ENCODE measurements at places on chromosomes 13 and 19.

DNA sequence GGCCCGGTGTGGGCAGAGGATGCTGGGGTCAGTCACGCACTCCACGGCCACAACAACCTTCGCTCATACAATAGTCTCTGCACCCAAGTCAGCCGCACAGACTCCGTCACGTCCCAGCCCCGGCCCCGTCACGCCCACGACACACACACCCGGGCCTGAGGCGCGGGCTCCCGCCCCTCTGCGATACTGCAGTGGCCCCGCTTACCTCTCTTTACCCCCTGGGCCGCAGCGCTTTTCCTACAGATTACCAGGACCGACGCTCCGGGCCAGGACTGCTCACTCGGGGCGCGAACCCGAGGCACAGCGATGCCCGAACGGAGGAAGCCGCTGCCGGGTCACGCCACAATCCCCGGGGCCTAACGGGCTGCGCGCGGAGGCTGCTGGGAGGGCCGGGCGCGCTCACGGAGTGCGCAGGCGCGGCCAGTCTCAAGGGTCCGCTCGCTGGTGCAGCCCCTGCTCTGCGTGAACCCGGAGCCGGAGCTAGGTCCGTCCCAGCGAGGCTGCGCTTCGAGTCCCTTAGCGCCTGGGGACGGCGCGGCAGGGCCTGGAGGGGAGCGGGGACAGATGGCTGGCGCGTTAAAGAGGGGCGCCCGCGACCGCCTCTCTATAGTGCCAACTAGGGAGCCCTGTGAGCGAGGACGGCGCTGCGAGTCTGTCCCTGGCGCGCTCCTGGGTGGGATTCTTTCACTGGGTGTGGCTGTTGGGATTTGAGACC, at the start of gene ZFP82:
Gene ZFP82, minus strand, starts transcription at position 358 of the 715 bp plus-strand sequence. CDS start 8,855 bp downstream, outside the sequence.
- peak; percentile 58 for DNase-seq

DNA sequence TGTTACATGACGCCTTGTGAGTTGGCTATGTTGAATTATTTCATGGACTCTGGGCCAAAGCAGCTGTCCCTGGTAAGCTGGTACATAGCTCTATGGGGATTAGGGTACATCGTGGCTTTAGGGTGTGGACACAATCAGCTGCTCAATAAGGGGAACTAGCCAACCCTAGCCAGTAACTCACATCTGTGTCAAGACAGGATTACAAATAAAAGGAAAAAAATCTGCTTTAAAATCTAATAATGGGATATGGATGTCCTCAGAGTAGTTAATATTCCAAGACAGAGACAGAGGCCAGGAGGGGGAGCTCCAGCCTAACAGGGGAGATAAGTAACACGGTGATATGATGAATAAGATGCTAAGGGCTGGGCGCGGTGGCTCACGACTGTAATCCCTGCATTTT, 21.1 kb upstream of the ZNF766 start:
- DNase-seq, result peak; percentile 27

- no peak for DNase-seq
These were observed 323.0 kb downstream of the NDFIP2 start for GRCh38 chr13:79803989-79804388.

GRCh38 chr13:84658491-84659358, 776.5 kb upstream of the SLITRK1 start:
- DNase-seq, result no peak

DNA sequence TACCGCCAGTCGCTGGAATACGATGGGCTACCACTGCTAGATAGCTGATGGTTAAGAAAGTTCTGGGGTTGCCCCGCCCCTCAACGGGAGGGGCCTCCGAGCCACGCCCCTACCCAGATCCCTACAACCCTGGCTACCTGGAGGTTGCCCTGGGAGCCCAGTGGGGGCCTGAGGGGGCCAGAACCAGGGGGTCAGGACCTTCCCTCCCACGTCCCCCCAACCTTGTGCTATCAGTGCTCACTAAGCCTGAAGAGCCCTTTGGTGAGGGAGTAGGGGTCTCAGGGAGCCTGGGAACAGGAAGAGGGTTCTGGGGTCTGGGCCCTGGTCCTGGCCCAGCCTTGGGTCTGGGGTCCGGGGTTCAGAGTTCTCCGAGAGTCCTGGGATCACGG, 8.9 kb downstream of the OCEL1 start:
- DNase-seq, result peak; percentile 47

GRCh38 chr19:50181121-50181520, 18.0 kb upstream of the IZUMO2 start:
- DNase-seq, result no peak

GRCh38 chr19:38685666-38686529, 38.4 kb downstream of the ACTN4 start:
- no peak for DNase-seq

DNA sequence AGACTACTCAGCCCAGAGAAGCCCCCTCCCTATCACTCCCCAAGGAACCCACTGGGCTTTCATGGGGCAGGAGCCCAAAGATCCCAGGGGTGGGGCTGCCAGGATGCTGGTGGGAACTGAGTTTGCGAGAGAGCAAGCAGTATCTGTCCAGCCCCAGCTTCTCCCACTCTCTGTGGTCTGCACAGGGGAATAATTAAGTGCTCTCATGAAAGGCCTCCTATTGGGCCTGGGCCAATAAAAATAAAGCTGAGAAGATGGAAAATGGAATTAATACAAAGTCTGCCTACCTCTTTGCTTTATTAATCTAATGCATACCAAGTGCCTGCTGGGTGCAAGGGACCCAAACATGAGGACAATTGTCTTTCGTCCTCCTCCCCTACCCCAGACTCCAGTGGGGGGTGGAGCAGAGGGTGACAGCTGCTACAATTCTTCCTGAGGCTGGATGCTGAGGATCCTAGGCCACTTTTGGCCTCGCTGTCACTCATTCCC, 5.4 kb downstream of the DDX39A start:
- DNase-seq, result no peak

DNA sequence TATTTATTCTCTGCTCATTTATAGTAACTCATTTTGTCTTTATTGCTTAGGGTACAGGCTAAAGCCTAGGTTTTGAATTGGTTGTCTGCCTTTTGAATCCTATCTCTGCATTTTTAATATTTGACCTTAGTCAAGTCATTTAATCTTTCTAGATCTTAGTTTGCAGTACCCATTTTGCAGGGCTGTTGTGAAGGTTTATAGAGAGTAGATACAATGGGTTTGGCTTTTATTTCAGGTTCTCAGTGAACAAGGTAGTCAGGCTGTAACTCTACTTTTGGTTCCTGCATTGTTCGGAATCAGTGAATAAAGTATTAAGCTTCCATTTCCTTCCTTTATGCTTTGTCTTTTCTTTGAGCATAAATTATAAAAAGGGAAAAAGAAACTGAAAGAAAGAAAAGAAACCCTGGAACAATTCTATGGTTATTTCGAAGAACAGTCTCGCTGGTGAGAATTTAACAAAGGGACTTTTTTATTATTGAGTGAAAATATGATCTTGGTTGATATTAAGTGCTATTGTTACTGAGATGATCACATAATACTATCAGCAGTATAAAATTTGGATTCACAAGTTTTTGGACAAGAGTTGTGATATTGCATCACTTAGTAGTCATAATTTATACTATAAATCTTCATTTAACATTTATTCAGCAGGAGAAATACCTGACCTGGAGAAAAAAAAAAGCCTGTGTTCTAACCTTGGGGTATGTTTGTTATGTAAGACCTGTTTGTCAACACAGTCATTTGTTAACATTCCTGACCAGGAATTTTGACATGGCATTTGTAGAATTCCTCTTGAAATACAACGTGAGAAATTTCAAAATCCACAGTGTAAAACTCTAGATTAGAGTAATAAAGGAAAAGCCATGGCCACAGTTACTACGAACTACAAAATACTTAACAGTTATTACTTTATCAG, 91.3 kb downstream of the ZMYM2 start:
- no peak for DNase-seq

All from activated T-helper 1 cell treated with anti-CD3 and anti-CD28 coated beads, Interleukin-2, amount 50 U/mL, for 16 hours (primary cell).